Fibroblast of the aortic adventitia (primary cell): ENCODE measurements at places on chromosomes 2 and 18.

DNA sequence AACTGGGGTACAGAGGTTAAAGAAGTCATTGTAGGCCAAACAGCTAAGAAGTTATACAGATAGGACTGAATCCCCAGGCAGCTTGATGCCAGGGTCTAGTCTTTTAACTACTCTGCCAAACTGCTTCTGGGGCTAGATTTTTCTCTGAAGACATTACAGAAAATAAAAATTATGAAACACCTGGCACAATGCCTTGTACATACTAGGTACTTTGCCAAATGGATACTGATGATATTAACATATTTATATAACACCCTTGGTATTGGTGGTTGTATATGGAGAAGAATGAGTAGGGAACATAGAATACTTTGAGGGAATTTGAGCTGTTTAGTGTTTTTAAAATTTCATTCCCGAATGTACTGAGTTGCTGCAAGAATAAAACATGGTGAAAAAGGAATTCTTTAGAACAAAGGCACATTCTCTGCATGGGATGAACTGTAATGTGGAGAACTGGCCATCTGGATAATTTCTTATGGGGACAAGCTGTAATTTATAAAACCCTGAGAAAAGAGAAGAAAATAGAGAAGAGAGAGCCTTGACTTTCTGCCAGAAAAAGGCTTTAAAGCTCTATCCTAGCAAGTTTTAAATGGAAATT, 210.9 kb upstream of the TMEM200C start:
- DNase-seq = peak; percentile 19

- DNase-seq = no peak
These were observed 190.1 kb upstream of the TNP1 start for GRCh38 chr2:217049956-217050355.

- no peak for DNase-seq
These were observed 29.0 kb upstream of the MAPRE3 start for GRCh38 chr2:26941486-26941885.

DNA sequence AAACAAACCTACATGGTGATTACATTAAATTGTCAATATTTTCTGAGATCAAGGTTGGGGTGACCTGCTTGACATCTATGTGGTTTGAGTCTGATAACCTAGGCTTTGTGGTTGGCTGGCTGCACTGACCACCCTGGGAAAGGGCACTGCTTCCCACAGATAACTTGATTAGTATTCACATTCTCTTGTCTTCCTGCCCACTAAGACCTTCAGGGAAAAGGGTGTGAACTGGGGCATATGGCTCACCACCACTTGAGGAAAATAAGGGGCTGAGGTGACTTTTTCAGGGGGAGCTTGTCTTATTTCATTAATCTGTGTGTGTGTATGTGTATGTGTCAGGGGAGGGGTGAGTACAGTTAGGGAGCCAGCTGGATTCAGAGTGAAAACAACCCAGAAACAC, 1.5 kb downstream of the SMYD1 start:
- DNase-seq = no peak

DNA sequence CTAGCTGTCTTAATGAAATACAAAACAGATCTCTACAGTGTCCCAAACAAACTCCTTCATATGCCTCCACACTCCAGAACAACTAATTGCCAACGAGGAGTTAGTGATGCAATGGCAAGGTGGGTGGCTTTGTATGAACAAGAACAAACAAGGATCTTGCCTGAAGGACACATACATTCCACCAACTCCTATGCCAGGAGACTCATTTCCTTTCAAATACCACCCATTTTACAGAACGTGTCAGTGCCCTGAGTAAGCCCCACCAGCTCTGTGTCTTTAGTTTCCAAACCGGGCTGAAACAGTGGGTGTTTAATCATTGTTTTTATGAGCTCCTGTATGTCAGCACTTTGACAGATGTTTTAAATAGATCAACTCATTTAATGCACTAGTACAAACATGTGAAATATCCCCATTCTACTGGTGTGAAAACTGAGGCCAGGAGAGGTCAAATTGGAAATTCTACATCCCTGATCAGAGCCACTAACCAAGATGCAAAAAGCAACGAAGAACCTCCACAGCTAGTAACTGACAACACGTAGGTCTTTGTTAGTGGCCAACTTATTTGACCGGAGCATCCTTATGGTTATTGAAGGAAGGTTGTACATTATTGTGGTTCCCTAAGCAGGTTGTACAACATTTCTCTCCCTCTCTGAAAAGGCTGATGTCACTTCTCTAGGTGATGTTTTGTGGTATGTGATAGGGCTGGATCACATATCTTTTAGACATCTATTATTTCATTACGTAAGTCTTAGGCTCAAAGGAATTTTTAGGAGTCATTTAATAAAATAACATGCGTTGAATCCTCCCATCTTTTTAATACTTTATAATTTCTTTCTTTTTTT, 534.9 kb upstream of the TNP1 start:
- peak; percentile 24 for DNase-seq

DNA sequence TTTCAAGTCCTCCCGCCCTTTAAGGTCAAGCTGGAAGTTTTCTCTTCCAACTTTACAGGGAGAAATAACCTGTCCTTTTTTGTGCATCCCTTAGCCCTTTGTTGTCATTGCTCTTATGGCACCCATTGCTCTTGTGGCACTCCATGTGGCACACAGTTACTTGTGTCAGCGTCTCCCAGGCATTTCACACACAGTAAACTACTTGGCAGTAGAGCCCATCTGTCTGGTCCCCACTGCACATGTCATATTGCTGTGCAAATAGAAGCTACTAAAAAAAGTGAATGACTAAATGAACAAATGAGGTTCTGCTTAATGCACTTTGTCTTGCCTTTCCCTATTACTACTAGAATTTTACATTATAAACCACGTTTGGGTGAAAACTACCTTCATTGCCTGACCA, 149.3 kb downstream of the EML6 start:
- DNase-seq = no peak

DNA sequence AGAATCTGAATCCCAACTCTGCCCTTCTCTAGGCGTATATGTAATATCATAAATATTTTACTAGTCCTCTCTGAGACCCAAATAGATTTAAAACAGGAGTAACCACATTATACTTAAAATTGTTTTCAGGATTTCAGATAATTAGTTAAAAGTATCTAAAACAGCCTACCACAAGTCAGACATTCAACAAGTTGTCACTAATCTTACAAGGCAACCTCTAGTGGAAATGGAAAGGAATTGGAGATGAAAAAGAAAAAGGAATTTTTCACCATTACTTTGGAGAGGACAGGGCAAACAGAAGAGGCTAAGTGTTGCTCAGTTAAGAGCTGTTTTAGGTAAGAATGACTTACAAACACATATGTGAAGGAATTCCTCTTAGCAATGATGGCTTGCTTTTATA, 11.4 kb downstream of the CUL3 start:
- DNase-seq = no peak
